ENCODE measurements at places on chromosomes 16 and 17.

DNA sequence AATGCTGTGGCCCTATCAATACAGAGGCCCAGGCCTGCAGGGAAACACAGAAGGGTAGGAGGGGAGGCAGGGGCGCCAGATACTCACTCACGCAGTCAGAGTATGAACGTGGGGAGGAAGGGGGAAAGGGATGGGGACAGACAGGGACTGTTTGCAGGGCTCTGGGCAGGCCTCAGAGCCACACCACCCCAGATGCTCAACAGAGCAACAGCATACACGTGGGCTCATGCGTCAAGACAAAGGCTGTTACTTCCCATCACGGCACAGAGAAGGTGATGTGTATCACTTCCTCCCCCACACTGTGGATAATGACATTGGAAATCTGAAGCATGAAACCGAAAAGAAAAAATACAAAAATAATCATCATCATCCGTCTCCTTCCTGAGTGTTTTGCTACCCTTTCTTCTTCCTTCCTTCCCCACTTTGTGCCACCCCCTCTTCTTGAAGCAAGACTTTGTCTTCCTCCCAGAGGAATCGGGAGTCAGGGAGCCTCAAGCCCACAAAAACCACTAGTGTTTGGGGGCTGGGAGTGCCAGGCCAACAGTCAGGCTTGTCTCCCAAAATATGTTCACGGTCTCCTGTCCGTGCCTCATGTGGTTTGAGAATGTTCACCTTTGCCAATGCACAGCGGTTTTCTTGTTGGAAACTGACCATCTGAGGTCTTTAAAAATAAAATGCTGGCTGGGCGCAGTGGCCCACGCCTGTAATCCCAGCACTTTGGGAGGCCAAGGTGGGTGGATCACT is 20.1 kb downstream of the SLC39A11 start:
- DNase-seq = no peak

DNA sequence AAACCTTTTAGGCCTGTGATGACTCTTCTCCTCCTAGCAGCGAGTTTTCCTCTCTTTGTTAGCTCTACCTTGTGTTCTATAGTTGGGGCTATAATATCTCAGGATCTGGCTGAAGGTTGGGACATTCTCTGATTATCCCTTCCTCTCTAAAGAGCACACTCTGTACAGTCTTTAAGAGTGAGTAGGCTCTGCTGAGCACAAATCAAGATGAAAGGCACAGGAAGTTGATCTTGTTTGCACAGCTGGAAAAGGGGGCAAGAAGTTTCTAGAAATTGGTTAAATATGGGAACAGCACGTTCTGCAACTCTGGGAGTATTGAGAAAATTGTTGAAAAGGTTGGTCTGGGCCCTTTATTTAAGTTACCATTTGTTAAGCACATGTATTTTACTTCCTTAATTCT is 240.9 kb downstream of the CDH11 start:
- DNase-seq = no peak

DNA sequence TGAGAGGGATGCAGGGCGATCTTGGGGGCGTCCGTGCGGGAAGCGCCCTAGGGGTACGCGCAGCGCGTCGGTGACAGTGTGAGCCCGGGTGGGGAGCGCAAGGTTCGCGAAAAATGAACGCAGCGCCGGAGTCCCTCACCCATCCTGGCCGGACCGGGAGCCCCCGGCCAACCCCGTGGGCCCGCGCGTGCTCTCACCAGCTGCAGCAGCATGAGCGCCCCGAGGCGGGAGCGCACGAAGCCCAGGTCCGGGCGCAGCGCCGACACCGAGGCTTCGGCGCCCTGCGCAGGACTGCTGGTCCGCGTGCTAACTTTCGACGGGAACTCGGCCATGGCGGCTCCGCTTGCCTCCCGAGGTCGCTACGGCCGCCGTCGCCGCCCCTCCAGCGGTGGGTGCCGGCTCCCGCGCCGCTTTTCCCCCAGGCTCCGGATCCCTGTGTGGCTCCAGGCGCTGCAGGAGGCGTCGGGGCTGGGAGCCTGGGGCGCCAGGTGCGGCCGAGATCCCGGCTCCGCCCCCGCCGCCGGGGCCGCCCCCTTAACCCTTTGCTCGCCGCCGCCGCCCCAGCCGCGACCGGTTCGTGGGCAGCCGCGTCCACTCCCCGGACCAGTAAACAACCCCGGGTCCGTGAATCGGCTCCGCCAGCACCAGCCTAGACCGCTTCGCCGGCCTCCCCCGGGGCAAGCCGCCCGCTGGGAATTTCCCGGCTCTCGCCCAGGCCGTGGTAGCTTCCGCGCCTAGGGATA is at the start of gene PLLP:
Gene PLLP (minus strand): TSS at position 464 of the 743 bp plus-strand sequence. CDS start 132 bp downstream, at position 332.
- peak; percentile 50 for DNase-seq

DNA sequence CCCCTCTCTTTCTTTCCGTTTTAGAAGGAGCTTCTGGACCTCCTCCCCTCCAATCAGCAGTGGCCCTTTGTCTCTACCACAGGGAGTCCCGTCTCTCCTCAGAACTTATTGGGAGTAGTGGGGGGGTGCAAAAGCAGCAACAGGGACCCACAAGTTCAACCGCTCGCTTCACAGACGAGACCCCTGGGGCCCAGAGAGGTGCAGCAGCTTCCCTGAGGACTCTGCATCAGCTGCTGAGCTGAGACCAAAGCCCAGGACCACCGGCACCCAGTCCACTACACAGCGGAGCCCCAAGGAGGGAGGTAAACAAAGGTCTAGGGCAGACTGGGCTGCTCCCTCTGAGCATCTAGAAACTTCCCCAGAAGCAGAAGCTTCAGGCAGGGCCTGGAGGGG is 123.9 kb downstream of the SDK2 start:
- no peak for DNase-seq

GRCh38 chr17:40560592-40561293 is 4.5 kb downstream of the CCR7 start:
- DNase-seq = no peak

GRCh38 chr16:12539185-12539929 is 264.3 kb downstream of the CPPED1 start:
- peak; percentile 13 for DNase-seq

GRCh38 chr16:78392585-78393195 is 293.2 kb downstream of the WWOX start:
- DNase-seq = no peak

- DNase-seq = no peak
Observed at GRCh38 chr17:64499805-64500486, 3.1 kb upstream of the POLG2 start.
